ENCODE measurements at places on chromosomes 1 and 21. TPM values are rescaled to one million over a fixed set of nuclear protein-coding genes. Genes with fewer than 3 reads are reported as not detected.

Gene CA14
- total RNA-seq: not detected

Gene ADAMTSL4
- total RNA-seq: 13.0 TPM

Gene NMNAT2
- 0.49 TPM for total RNA-seq

Gene DNM3
- 2.0 TPM for total RNA-seq

Gene MRPS6
- 78.1 TPM for total RNA-seq

Gene PLPPR5
- total RNA-seq: not detected

All from fibroblast of the aortic adventitia (primary cell).